NCI-H146 (cell line): ENCODE measurements at places on chromosomes 2 and 18.
A peak's percentile ranks its signal among the peaks of the same experiment; 100 is the strongest.

DNA sequence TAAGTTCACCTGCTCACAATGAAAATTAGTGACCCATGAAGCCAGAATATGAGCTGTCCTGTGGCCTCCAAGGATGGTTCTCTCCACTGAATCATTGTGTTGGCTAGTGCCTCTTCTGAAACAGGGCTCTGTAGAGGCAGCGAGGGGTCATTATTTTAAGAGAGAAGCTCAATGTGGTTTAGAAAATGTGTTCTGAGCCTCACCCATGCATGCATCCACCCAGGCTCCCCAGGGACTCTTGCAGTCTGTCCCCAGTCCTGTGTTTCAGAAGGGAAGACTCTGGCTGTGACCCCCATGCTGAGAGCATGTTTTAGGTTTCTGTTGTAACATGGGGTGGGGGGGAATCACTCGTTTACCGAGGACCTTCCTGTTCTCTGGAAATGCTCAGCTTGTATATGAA lies 135.2 kb downstream of the RNF144A start:
- DNase-seq: no peak

DNA sequence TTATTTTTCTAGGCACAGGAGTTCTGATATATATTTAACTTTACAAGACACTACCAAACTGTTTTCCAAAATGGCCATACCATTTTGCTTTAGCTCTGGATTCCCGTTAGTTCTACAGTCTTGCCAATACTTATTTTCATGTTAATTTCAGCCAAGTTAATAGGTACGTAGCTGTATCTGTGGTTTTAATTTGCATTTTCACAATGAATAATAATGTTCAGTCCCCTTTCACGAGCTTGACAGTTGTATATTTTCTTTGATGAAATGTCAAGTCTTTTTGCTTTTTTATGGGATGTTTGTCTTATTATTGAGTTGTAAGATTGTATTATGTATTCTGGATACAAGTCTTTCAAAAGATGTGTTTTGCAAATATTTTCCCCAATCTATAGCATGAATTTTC lies 50.6 kb upstream of the GALNT5 start:
- DNase-seq: no peak

- DNase-seq: no peak
These were observed 554.4 kb upstream of the LRRTM1 start for GRCh38 chr2:80858965-80859364.

DNA sequence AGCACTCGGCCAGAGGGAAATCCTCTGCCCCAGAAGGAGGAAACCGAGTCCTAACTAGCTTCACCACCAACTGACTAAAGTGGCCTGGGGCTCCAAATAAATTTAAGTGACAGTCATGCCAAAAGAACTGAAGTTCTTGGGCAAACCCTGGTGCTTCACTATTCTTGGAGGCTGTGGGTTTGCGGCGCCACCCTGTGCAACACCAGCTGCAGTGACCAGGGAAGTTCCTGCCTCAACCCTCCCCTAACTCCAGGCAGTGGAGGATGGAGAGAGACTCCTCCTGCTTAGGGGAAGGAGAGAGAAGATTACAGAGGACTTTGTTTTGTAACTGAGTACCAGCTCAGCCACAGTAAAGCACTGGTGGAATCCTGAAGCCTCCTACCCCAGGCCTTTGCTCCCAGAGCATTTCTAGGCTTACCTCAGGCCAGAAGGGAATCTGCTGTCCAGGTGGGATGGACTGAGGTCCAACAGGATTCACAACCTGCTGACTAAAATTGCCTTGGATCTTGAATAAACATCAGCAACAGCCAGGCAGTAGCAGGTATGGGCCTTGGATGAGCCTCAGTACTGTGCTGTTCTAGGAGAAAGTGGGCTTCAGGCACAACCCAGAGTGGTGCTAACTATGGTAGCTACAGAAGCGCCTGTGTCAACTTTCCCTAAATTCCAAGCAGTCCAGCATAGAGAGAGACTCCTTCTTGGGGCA lies 29.4 kb upstream of the BMP10 start:
- no peak for DNase-seq

- DNase-seq: no peak
These were observed 105.1 kb upstream of the RGPD4 start for GRCh38 chr2:107721586-107721985.

- no peak for DNase-seq
These were observed 99.4 kb upstream of the SCN7A start for GRCh38 chr2:166593403-166593802.

GRCh38 chr2:202104286-202104870 lies 31.3 kb downstream of the KIAA2012 start:
- peak; percentile 10 for DNase-seq

DNA sequence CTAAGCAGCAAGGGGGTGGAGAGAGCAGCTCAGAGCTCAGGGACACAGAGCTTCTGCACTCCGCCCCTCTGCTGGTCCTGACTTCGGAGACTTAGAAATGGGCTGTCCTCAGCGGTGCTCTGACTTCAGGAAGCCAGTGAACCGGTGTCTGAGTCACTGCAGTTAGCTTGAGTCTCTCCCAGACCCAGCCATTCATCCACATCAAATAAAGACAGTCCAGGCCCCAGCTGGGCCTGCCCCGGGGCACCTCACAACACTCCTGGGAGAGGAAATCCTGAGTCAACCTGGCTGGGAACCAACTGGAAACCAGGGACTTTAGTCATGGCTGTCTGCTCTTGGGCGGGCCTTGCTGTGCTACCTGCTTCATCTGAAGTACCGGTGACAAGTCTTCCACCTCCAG lies 5.4 kb upstream of the ITGB6 start:
- DNase-seq: no peak

GRCh38 chr2:231355508-231356465 lies 39.7 kb upstream of the B3GNT7 start:
- no peak for DNase-seq
